ENCODE measurements at places on chromosomes 13 and 19.

DNA sequence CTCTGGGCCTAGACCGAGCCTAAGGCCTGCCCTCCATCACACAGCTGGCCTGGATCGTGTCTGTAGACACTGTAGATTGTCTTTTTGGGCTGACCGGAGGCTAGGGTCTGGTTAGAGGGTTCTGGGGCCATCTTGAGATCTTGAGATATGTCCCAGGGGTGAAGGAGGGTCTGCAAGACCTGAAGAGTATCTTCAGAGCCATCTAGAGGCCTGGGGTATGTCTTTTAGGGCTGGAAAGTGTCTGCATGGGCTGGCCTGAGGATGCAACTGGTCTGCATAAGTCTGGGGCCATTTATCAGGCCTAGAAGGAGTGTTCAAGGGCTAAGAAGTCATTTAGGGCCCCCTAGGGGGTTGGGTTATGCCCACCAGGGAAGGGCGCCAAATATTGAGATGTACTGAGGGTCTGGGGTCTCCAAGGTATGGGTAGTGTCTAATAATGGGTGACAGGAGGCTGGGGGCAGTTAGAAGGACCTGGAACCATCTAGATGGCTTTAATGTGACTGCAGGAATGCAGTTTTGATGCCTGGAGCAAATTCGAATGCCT lies 555 bp downstream of the SCAF1 start:
- DNase-seq: no peak

GRCh38 chr19:38891771-38892170 lies 7.6 kb downstream of the SIRT2 start:
- no peak for DNase-seq

DNA sequence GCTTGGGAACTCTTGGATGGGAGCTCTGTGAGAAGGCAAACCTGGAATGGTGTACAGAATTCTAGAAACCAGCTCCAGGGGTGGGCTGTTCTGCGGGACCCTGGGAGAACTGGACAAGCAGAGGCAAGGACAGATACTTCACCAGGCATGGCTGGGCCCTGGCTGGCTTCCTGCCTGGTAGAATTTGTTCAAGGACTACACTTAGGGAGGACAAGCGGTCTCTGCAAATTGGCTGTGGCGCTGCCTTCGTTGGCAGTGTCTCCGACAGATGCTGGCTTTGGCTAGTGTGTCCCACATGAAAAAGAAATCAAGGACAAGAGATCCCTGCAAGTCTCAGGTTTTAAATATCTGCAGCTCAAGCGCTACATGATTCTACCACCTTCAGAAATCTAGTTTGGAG lies 12.4 kb downstream of the CEBPG start:
- DNase-seq: no peak

DNA sequence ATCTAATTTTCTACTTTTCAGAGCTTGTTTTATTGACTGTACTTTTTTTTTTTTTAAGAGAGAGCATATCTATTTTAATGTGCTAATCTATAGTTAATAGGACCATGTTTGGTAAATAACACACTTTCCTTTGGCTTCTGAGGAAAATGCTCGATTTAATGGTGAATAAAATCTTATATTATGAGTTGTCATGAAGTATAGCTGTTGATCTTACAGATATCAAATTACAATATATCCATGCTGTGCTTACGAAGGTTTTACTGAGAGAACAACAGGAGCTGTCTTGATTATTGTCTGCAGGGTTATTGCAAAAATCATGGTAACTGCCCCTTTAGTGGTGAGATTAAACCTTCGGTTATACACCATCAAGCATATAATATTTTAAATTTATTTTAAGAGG lies 29.6 kb downstream of the URI1 start:
- DNase-seq: no peak

DNA sequence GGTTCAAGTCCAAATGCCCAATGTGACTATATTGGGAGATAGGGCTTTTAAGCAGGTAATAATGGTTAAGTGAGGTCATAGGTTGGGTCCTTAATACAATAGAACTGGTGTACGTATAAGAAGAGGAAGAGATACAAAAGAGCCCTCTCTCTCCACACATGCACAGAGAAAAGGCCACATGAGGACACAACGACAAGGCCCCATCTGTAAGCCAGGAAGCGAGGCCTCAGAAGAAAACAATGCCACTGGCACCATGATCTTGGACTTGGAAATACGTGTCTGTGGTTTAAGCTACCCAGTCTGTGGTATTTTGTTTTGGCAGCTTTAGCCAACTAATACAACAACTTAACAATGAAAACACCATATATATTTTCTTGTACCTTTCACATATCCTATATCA lies 23.4 kb upstream of the RFC3 start:
- DNase-seq: no peak

DNA sequence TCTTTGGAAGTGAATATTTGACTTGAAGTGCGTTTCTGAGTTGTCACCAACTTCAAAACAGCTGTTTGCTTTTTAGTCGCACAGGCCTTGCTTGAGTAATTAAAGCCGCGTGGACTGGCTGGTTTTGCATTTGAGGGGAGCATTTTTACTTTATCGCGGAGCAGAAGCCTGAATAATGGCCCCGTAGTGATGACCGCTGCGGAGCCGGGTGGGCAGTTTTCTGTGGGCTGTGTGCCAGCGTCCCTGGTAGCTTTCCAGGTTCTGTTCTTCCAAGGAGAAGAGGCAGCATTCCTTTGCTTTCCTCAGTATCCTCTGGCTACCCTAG lies 1.1 kb downstream of the NAA16 start:
- no peak for DNase-seq

Measured in CD4-positive, alpha-beta T cell treated with Interleukin-4 for 4 hours (primary cell).